A172 (cell line): ENCODE measurements at places on chromosomes 7 and 10.

GRCh38 chr7:101599787-101600186 is 29.3 kb downstream of the MYL10 start:
- DNase-seq, result no peak

DNA sequence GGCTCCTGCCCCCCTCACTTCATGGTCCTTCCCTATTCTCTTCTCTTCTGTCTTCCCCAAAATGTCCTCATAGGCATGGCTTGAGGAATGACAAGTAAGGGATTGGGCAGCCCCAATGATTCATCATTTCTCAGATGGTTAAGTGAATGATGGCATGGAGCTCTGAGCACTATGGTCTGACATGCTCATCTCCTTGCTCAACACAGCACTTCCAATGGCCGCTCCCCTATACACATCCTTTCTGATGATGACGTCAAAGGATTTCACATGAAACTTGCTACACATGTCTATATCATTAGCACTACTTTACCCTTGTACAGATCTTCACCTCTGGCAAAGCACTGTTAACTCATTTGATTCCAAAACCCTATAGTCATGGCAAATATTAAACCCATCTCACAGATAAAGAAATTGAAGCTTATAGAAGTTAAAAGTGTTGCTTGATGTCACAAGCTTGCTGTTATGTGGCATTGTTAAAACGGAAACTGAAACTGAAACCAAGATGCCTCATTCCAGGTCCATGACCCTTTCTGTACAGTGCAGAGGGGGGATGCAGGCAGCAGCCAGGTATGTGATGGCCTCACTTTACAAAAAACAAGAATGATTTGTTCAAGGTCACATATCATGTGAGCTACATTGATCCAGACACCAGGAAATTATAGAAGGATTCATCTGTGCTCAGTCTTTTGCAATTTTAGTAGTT is 90.0 kb upstream of the PLXNA4 start:
- no peak for DNase-seq

- peak; percentile 97 for DNase-seq
Observed at GRCh38 chr7:22651534-22652243, 75.3 kb upstream of the IL6 start.

DNA sequence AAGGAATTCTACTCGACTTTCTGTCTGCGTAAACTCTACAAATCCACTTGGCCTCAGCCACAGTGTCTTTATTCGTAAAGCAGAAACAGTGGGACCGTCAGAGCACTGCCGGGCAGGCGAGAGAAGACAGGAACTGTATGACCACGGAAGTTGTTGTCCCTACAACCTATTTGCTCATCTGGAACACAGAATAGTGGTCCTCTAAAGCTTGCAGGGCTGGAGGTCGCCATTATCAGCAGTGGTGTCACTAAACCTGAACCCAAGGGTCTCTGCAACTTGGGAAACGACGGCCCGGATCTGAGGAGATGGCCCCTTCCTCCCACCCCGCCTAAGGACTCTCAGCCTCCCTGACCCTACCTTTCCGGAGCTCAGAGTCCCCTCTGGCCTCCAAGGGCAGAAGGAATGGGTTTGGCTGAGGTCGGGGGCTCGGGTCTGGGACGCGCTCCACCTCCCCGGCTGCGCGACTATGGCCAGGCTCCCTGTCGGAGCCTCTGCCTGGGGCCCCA is 442 bp downstream of the STYXL1 start:
- peak; percentile 22 for DNase-seq

GRCh38 chr7:12619461-12620069 is 49.0 kb downstream of the SCIN start:
- DNase-seq, result no peak

DNA sequence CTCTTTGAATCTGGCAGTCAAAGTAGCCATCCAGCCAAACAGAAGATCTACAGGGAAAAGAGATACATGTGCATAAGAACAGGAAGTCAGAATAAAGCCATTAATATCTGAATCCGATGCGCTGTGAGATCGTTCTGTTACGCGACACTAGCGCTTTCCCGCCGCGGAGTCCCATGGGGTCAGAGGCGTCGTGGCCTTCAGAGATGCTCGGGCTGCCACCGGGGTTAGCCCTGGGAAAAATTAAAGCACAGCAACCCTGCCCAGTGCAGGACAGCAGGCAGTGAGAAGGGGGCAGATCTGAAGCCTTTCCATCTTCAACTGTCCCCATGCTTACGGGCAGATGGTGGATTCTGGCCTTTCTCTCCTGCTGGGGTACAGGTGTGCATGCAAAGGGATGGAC is 225.6 kb upstream of the MGMT start:
- DNase-seq, result no peak
